Natural killer cell (primary cell): ENCODE measurements at places on chromosomes 2 and 18. TPM values are rescaled to one million over a fixed set of nuclear protein-coding genes. Genes with fewer than 3 reads are reported as not detected.

DNA sequence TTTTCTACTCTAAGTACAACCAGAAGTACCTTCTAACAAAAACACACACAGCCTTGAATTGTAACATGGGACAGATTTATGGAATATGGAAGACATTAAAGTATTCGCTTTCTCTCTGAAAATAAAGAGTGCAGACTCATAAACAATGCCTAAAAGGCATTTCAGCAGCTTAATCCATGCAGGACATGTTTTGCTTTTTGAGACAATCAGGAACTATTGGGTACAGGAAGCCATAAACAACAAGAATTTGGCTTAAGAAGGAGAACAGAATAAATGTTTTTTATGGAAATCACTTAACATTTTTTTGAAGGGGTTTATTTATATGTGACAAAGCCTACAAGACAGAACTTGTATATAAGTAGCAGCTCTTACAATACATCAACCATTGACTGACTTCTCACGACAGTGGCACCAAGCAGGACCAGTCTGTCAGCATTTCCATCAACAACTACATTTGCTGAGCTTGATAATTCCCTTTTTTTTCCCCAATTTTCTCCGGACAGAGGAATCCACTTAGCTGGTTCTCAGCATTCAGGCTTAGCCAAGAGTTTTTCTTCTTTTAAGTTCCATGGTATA, 140.1 kb downstream of the EXOC6B start:
- no peak for DNase-seq

GRCh38 chr18:75267643-75268363, 57.2 kb downstream of the TSHZ1 start:
- no peak for DNase-seq

DNA sequence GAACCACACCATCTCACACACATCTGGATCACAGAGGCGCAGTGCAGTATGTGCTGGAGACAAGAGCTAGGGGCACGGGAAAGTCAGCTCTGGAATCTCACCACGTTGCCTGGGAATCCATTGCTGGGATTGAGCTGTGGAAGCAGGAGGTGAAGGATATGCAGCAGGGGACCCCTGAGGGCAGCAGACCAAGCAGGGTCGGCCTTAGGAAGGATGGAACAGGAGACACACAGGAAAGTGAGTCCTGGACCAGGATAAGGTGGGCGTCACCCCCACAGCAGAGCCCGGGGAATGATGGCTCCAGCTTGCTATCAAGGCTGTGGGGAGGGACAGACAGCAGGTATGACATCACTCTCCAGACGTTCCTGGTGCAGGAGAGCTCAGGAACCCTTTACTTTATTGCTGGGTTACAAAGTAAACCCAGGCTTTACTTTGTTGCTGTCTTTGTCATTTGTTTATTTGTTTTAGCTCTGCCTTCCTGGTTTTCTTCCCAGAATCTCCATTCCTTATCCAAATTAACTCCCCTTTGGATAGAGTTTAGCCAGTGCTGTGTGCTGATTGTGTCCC, 329.8 kb upstream of the MYT1L start:
- DNase-seq: no peak

- no peak for DNase-seq
Measured at GRCh38 chr2:104889291-104889959, 35.5 kb downstream of the POU3F3 start.

GRCh38 chr18:35118641-35119040, 77.4 kb downstream of the MAPRE2 start:
- no peak for DNase-seq

DNA sequence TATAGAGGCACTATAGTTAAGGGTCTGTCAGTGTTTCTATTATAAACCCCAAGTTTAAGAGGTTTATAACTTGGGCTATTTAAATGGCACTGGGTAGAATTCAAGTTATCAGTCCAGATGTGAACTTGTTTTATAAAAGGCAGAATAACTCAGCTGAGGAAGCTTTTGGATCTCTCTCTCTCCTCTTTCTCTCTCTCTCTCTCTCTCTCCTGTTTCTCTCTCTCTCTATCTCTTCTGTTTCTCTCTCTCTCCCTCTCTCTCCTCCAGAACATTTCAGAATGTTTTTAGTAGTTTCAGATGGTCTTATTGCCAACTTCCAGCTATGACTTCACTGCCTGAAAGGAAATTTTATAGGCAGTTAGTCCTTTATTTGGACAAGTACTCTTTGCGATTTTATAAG, 6.4 kb upstream of the BCL11A start:
- DNase-seq: no peak

DNA sequence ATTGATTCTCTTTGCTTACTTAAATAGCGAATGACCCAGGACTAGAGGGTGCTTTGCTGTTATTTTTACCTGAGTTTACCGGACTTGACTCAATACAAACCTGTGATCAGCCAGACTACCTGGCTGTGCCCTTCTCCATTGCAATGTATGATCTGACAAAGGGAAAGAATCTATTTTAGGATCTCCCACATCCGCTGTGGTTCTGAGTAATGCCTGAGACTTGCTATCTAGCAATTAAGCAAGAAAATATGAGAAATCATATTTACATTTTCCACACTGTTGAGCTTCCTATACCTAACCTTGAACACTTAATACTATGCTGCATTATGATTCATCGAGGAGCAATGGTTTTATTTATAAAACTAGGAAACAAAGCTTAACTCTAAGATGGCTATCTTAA, 215.2 kb downstream of the RAD51AP2 start:
- DNase-seq: no peak

GRCh38 chr2:219637842-219638185, 10.4 kb downstream of the SLC4A3 start:
- no peak for DNase-seq

DNA sequence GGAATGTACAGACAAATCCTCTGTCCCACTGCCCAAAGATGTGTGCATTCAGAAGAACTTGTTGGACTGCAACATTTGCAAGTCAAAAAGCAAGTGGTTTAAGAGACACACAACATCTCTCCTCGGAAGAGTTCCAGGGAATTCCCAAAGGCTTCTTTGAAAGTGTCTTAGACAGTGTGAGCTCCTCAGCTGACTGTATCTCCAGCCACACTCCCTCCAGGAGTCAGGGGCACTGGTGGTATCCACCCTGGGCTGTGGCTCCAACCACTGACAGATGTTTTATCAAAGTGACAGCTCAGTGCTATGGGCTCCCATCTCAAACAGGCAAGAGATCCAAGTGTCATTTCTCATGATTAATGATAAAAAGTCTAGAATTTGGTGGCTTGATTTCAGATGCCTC, 48.5 kb downstream of the ALK start:
- no peak for DNase-seq

DNA sequence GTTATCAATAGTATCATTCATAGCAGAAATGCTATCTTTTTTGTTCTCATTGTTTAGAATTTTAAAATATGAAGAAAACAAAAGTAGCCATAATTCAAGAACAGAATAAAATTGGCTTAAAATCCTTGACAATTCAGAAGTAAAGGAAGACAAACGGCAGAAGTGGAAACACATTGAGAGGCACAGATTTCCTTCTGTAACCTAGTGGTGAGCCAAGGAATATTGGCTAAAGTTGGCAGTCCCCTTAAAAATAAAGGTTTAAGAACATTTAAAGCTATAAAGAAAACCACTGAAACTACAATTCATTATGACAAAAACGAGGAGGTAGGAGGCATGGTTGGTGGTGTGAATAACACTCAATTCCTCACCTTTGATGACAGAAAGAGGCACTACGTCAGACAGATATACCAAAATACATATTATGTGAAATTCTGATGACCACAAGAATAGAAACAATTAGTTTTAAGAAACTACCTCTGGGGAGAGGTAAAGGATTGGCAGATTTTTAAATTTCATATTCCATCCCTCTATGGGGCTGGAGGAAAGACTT, 42.3 kb downstream of the SFT2D3 start:
- DNase-seq: no peak

DNA sequence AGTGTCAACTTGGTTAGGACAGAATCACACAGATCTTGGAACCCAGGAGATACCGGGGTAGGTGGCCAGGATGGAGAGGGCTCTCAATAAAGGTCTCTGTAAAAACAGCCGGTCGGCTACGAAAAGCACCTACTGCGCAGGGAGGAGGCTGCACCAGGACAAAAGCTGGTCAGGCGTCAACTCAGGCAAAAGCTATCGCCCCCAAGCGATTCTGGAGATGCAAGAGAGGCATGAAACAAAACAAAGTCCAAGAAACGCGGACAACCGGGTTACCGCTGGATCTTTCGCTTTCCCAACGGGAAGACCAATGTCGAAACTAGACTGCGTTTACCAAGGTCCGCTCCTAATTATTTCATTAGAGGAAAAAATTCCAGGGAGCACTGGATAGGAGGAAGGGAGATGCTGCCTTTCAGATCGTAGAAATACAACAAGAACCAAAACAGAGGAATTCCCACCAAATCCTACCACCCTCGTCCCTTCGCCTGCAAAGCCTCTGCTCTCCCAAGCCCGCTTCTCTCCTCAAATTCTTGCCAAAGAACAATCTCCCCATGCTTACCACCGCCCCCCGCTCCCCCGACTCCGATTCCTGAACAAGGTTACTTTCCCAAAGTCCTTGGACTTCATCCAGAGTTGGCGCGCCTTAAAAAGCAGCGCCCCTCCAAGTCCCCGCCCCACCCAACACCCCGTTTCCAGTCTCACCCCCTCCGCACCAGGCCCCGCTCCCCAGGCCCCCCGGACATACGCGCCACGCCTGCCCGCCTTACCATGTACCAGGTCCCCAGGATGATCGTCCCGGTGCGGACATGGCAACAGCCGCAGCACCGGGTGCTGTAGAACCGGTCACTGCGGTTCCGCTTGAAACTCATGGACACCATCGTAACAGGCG, 539 bp downstream of the LAPTM4A start:
- peak; percentile 57 for DNase-seq

DNA sequence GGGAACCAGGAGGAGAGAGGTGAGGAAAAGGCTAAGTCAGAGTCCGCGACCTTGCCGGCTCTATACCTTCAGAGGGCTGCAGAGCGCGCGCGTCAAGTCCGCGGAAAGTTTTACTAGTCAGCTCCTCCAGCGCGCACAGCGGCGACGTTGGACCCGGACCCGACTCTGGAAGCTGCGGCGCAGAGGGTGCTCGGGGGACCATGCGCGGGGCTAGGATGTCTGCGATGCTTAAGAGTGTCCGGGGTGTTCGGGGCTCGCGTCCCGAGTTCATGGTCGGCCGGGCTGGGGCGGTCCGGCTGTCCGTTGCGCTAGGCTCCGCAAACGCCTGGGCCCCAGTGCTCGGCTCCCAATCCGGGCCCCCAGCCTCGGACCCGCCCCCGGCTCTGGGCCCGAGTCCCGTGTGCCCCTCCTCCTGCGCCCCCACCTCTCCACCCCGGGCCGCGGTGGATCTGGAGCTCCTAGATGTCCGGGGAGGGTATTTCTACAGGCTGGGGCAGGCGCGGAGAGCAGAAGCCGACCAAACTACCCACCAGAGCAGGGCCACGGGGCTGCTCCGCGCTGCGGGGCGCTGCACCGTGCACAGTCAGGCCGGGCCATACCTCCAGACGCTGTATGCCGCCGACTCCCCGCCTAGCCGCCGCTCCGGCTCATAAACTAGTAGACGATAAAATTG, at the start of gene LBX2:
TSS of gene LBX2 (minus strand) at position 337 of the 673 bp plus-strand sequence. CDS start at position 271, 66 bp downstream.
- DNase-seq: peak; percentile 48

DNA sequence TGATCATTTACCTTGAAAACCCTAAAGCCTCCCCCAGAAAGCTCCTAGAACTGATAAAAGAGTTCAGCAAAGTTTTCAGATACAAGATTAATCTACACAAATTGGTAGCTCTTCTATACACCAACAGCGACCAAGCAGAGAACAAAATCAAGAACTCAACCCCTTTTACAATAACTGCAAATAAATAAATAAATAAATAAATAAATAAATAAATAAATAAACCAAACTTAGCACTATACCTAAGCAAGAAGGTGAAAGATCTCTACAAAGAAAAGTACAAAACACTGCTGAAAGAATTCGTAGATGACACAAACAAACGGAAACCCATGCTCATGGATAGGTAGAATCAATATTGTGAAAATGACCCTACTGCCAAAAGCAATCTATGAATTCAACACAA, 182.0 kb upstream of the RND3 start:
- DNase-seq: no peak

- DNase-seq: peak; percentile 85
Measured at GRCh38 chr2:110852541-110853263, 120.3 kb downstream of the ACOXL start.

- DNase-seq: no peak
Measured at GRCh38 chr2:67446491-67446911, 49.4 kb downstream of the ETAA1 start.

- no peak for DNase-seq
Measured at GRCh38 chr2:218631837-218632236, 24.1 kb downstream of the PLCD4 start.

GRCh38 chr18:42617221-42617620, 498.3 kb downstream of the RIT2 start:
- DNase-seq: no peak

DNA sequence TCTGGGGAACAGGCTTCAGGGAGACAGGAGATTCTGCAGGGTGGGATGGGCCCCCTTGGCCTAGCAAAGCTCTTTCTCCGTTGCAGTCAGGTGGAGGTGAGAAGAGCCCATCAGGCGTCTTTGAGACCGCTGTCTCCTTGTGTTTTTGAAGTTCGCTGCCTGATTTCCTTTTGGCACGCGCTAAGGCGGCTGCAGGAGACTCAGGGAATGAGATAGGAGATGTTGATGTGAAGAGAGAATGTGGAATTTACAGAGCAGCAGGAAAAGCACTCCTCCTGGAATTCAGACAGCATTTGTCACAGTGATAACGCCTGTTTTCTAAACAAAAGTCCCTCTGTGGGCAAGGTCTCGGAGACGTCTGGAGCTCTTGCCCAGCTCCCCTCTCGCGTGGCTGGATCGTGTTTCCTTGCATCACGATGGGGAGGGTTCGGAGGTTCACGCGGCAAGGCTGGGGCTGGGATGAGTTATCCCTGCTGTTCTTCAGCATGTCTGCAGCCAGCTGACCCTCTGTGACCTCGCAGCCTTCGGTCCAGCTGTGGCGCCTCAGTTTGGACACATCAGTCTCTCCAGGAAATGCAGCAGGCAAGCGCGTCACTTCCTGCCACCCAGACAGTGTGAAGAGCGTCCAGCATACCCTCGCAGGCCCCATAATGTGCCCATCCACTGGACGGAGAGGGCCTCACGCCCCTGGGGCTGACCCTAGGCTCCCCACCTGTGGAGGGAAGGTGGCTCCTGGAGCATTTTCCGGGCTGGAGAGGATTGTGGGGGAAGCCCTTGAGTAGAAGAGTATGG, 30.2 kb downstream of the GLI2 start:
- DNase-seq: no peak

DNA sequence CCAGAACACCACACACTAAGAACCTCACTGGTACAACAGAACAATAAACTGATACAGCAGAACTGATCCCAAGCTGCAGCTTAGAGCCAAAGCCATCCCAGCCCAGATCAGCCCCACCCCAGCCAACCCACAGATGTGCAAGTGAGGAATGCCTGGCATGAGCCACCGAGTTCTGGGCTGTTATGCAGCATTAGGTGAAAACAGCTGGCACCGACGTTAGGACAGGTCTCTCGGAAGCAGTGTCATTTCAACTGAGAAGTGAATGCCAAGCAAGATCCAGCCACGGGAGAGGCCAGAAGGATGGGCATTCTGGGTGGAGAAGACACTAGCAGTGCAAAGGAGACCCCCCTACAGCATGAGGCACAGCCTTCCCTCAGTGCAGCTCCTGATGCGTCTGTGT, 38.9 kb downstream of the ADCY3 start:
- no peak for DNase-seq

- no peak for DNase-seq
Measured at GRCh38 chr2:10536569-10537133, 88.5 kb upstream of the ODC1 start.

The MC2R gene
- not detected for total RNA-seq

The ZNF516 gene
- total RNA-seq: 49.1 TPM

The CRACDL gene
- total RNA-seq: 0.09 TPM

The AGXT gene
- not detected for total RNA-seq

The PLB1 gene
- total RNA-seq: 1.7 TPM

The AQP12B gene
- not detected for total RNA-seq

The ACP1 gene
- 102 TPM for total RNA-seq

The REG3A gene
- total RNA-seq: not detected

The ANKRD23 gene
- 10.1 TPM for total RNA-seq

The GRHL1 gene
- total RNA-seq: 3.2 TPM
